ENCODE measurements at places on chromosomes 5 and 9.

DNA sequence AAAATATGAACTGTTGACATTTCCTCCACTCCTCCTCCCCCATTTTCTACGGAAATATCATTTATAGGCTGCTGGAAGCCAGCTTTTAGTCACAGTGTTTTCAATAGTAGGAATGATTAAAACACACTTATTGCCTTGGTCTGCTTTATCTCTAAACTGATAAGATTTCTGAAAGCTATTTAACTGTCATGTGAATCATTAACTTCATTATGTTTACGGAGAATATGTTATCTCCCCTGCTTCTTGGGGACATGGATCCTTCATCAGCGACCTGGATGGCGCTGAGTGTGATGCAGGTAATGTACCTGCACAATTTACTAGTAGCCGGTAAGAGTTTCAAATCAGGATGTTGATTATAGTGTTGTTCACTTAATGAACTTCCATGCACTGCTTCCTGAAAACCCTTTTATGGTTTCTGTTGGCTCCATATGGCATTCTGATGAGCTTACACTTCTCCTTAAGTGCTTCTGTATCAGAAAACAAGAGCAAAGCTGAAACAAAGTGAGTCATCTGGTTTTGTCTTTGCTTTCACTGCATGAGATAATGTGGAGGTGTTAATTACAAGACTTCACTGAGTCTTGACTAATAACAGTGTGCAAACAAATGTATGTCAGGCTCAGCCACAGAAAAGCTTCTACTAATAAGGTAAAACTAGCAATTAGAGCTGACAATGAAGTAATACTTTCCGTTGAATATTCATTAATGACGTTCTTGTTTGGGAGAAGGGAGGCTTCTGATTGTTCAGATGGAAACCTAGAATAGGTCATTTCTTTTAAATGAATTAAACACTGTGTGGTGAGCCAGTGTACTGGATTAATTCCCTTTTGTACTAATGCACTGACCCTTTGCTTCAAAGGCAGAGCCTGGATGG is 162.4 kb upstream of the ZNF608 start:
- no peak for DNase-seq

DNA sequence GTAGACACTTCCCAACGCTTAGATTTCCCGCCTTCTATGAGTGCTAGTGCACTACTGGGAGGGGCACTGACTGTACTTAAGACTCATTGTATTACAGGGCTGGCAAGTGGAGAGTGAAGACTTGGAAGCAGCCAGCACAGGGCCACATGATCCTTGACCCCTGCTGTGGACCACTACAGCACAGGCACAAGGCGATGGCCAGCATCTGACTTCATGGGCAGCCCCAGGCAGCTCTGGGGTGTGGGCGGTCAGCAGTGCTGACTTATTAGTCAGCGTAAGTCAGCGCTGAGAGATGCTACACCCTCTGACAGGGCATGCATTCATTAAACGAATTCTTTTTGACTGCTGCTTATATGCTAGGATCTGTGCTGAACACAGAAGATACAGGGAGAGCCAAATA is 9.3 kb downstream of the SLC46A2 start:
- DNase-seq, result no peak

GRCh38 chr5:91042936-91043255 is 340.2 kb downstream of the ARRDC3 start:
- no peak for DNase-seq

DNA sequence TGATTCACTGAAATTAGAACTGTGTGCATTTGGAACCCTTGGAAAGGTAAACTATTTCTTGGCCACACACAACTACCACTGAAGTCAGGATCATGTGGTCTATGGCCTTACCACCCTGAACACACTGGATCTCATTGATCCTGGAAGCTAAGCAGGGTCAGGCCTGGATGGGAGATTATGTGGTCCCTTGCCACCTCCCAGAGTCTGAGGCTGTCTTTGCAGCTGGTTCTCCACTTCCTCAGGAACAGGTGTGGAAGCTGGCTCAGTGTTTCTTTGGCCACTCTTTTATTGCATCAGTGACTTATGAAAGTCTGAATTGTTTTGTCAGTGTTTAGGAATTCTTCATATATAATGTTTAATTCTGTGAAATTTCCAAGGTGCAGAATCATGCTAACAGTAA is 89.2 kb downstream of the TEK start:
- DNase-seq, result no peak

- DNase-seq, result no peak
Observed at GRCh38 chr9:84966876-84967830, 297.6 kb downstream of the NTRK2 start.

GRCh38 chr5:58825441-58825840 is 242.6 kb downstream of the RAB3C start:
- no peak for DNase-seq

- DNase-seq, result peak; percentile 66
Observed at GRCh38 chr5:42057254-42057690, 132.2 kb downstream of the FBXO4 start.

GRCh38 chr9:93902780-93903655 is 52.1 kb downstream of the BARX1 start:
- no peak for DNase-seq

- no peak for DNase-seq
Observed at GRCh38 chr9:134318941-134319305, 7.3 kb upstream of the RXRA start.

- no peak for DNase-seq
Observed at GRCh38 chr5:58406394-58406793, 53.5 kb downstream of the PLK2 start.

GRCh38 chr9:101579711-101580545 is 14.8 kb downstream of the PPP3R2 start:
- DNase-seq, result no peak

GRCh38 chr5:122844136-122844909 is 1.1 kb upstream of the SNX24 start:
- no peak for DNase-seq

- DNase-seq, result no peak
Observed at GRCh38 chr5:95102687-95103086, 182.2 kb downstream of the MCTP1 start.

- no peak for DNase-seq
Observed at GRCh38 chr5:136396886-136397285, 31.5 kb upstream of the TRPC7 start.

DNA sequence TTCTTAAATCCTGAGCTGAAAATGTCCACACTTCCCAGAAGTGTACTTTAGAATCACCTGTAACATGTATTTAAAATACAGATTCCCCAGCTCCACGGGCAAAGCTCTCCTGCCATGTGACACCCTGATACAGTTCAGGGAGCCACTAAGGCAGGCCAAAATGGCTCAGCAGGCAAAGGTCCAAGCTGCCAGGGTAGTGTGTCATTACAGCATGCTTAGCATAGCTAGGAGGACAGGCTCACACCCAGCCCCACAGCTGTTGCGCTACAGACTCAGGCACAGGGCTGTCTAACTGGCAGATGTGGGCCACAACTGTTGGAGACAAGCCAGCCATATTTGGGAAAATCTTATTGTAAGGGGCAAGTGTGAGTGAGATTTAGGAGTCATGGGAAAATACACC is 73.0 kb downstream of the C9orf85 start:
- DNase-seq, result no peak

GRCh38 chr5:12023614-12024241 is 119.5 kb upstream of the CTNND2 start:
- no peak for DNase-seq

GRCh38 chr9:116572095-116572748 is 114.9 kb upstream of the TRIM32 start:
- DNase-seq, result peak; percentile 13

DNA sequence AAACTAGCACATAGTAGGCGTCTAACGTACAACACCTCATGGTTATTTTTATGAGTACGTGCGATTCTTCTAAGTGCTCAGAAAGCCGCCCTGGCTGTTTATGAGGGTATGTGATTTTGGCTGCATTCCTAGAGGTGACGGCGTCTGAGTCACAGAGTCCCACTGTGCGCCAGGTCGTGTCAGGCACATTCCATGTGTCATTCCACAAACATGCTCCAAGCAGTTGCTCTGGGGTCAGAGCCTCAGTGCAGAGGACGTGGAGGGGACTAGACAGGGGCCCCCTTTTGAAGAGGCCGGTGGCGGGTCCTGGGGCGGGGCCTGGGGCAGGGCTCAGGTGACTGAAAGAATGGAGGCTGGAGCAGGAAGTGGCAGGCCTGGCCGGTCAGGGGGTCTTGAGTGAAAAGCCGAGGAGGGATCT is 51.9 kb downstream of the NEK6 start:
- no peak for DNase-seq

DNA sequence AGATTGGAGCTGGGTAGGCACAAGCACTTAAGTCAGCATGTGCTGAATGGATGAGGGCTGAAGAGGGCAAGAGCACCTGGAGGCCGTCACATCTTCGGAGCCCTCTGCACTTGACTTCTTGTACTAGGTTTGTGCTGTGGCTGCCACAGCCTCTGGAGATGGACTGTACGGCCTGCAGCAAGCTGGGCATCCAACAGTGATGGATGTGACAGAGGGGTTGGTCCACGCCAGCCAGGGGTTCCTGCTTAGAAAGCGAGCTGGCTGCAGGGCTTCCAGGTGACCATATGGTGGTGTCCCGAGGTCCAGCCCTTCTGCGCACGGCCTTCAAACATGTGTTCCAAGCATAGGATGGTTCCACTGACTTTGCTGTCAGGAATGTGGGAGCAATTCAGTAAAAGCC is 65.1 kb upstream of the PHYKPL start:
- DNase-seq, result no peak

DNA sequence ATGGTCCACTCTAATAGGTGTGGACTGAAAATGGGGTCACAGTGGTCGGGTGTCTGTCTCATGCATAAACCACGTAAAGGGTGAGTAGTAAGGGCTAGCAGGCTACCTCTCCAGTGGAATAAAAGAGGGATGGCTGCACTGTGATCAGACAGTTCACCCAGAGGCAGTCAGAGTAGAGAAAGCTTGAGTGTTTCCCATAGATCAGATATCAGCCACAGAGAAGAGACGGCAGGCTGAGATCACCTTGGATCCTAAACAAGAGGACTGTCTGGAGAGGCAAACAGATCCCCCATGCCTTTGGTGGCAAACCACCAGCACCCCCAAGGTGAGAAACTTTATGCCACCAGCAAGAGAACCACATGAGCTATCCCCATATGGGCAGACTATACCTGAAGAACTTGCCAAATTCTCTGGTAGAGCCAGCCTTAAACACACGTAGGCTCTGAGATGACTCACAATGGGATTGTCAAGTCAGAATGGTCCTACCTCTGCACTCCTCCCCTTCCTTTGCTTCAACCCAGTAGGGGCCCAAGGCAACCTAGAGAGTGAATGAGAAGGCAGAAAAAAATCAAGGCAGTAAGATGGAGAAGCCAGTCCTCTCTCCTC is 205.2 kb upstream of the MAP3K1 start:
- peak; percentile 33 for DNase-seq

DNA sequence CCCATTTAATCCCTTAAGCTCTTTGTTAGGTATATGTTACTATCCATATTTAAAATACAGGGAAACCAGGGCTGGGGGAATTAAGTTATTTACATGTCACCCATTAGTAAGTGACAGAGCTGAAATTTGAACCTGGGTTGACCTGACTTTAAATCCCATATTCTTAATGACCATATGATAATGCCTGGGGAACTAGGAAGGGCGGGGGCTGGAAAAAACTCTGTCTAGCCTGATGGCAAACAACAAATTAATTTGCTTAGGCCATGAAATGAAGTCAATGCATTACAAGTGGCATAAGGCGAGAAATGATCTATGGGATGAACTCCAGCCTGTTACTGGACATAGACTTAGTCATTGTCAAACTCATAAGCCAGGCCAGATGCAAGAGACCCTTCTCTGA is 325.7 kb upstream of the WWC1 start:
- DNase-seq, result no peak

- no peak for DNase-seq
Observed at GRCh38 chr5:157624144-157624543, 28.1 kb downstream of the SOX30 start.

GRCh38 chr9:113998525-113999255 is 79.4 kb downstream of the AMBP start:
- no peak for DNase-seq

GRCh38 chr5:40261984-40262383 is 417.7 kb upstream of the PTGER4 start:
- DNase-seq, result no peak

GRCh38 chr5:24268482-24269056 is 376.2 kb downstream of the CDH10 start:
- no peak for DNase-seq

- DNase-seq, result no peak
Observed at GRCh38 chr5:52491071-52491787, 296.5 kb upstream of the ITGA1 start.

DNA sequence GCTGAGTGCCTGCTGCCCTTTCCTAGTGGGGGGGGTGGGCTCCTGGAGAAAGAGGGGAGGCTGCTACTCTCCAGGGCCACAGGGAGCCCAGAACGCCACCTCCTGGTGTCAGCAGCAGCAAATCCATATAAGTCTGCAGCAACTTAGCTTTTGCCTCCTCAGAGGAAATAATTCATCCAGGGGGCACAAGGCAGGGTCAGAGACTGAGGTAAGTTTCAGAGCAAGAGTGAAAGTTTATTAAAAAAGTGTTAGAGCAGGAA is 4.0 kb upstream of the CLPTM1L start:
- DNase-seq, result no peak

- no peak for DNase-seq
Observed at GRCh38 chr5:151014680-151015343, 5.6 kb upstream of the GPX3 start.

DNA sequence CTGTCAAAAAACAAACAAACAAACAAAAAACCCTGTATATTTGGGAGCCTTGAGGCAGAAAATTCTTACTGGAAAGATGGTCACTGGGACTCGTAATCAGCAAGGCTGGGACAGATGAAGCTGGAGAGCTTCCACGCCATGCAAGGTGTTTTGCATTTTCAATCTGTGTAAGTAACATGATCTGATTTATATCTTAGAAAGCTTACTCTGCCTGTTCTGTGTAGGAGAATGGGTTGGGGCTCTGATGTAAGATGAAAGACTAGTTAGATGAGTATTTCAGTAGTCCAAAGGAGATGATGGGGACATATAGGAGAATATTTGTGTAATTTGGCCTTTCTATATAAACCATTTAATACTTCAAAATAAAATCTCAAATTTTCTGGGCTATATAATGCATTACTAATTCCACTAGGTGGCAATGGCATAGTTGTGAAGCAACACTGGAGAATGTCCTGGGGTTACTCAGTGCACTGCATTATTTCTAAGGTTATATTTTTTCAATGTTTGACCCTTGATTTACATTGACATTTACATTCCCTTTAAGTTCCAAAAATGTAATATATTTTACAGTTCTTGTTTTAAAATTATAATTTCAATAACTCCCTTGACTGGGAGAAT is 21.9 kb upstream of the FSD1L start:
- DNase-seq, result peak; percentile 7

GRCh38 chr9:131418143-131419025 is 24.5 kb downstream of the PRRC2B start:
- DNase-seq, result no peak

DNA sequence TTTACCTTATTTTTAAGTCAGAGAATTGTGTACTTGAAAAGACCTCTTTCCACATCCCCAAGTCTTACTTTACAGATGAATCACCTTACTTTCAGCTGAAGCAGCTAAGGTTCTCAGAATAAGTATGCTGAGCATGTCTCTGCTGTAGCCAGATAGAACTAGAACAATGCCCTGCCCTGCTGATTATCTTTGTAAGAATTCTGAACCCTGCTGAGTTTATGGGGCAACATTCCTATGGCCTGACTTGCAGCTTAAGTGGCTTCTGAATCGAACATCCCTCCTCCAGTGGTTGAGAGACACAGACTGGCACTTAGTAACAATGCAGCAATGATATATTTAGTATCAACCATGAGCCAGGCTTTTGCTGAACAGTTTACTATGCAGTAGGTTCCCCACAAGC is 592.0 kb upstream of the WWC1 start:
- DNase-seq, result no peak

- no peak for DNase-seq
Observed at GRCh38 chr5:163915481-163915961, 410.1 kb downstream of the MAT2B start.
